WTC11 (cell line): ENCODE measurements at places on chromosomes 3 and 15.

DNA sequence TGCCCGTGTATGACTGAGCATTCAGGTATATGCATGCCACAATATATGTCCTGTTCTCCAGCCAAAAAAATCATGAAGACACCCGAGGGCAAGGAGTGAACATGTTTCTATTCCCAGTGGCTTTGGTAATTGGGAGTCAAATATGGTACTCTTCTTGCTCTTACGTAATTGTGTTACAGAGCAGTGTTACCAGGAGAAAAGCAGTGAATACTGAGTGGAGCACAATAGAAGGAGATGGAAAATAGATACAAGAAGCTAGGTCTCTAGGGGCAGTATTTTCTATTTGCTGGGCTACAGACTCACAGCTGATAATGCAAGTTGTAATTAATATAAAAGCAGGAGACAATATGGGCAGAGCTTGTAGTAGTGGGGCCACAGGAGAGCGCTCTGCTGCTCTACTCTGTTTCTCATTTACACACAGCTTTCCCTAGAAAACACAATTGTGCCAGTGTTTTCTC is 13.2 kb downstream of the MEIS2 start:
- DNase-seq: no peak

DNA sequence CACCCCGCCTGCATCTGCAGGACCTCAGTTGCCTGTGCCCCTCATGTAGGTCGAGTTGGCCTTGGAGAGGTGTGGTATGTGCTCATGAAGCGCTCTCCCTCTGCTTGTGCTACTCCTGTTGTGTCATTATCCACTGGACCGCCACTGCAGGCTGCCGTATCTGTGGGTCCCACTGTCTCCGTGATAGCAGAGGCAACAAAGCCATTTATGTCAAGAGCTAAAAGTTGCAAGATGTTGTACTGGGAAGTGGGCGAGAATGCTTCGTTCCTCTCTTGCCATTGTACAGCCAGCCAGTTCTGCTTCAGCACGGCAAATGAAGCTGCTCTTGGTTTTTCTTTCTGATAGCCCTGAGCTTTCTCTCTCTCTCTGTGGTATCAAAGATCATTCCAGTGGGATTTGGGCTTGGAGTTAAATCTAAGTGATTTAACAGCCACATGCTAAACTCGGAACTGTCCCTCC is 89.0 kb downstream of the TMEM212 start:
- DNase-seq: no peak

DNA sequence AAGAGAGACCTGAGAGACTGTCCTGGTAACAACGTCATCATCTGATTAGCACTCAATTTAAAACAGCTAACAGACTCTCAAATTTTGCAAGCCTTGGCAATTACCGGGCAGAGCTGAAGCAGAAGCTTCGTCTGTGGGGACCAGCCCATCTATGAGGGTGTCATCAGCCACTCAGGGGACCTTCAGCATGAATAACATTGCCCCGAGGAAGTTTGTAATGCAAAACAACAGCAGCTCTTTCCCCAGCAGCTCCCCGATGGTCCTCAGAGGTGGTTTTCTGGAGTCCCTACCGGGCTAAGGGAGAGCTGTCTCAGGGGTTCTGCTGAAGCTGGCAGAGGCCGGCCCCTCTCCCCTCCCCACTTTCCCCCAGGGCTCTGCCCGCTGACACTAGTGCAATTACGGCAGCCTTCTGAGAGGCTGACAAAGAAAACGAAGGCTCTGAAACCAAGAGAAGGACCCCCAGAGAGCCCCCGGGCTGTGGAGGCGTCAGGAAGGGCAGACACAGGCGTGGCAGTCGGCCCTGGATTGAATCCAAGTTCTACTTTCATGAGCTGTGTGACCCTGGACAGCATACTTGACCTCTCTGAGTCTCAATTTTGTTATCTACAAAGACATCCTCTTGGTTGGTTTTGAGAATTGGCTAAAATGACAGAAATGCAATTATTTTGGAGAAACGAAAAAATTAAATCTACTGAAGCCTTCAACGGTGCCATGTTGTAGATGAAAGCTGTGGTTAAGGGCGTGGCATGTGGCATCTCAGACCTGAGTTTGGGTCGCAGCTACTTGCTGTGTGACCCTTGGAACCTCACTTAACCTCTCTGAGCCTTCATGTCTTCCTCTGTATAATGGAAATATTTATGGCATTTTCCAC is 102.1 kb upstream of the TLE3 start:
- no peak for DNase-seq

DNA sequence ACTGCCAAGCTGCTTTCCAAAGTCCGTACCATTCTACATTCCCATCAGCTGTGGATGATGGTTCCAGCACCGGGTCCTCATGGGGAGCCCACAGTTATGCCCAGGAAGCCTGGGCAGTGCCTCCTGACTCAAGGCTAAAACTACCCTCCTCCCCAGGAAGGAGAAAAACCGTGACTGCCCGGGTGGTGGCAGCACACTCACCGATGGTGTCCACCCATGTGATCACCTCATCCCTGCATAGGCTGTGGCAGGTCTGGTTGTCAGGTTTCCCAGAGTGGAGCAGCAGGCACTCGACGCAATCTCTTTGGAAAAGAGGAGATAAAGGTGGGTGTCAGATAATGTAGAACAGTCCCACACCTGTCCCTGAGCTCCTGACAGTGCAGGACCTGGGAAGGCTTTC is 38.6 kb downstream of the UMPS start:
- peak; percentile 36 for DNase-seq

DNA sequence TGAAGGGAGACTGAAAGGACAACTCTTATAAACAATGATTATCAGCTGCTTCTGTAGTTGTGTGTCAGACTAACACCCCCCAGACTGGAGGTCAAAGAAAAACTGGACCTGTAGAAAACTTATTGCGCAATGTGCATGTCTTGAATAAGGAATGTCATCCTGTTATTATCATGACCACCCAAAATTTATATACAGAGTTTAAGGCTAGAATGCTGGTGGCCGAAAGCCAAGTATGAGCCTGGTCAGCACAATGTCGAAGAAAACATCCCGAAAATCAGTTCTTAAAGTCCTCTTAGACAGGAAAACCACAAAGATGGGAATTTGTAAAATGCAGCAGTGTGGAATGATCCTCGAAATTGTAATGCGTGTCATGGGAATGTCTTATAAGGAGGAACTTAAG is 29.3 kb downstream of the RFTN1 start:
- DNase-seq: no peak

- DNase-seq: no peak
These were observed 10.4 kb upstream of the CLPX start for GRCh38 chr15:65195548-65195923.
